Daoy (cell line): ENCODE measurements at places on chromosomes 5 and 9. TPM values are rescaled to one million over a fixed set of nuclear protein-coding genes. Genes with fewer than 3 reads are reported as not detected.

DNA sequence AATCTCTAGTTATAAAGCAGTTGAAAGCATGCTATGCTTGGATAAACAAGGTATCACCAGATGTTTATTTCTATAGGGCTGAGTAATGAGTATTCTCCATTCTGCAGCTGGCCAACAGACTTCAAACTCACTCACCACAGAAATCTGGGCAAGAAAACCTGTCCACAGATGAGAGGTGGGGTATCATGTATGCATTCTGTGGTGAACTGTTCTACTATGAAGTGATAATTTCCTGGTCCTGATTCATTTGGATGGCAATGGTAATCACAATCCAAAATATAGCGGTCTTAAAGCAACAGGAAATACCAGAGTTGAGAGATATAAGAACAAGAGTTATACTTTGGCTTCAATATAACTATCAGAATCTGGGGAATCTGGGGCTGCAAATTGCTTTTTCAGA lies 65.9 kb upstream of the EFNA5 start:
- peak; percentile 81 for DNase-seq

DNA sequence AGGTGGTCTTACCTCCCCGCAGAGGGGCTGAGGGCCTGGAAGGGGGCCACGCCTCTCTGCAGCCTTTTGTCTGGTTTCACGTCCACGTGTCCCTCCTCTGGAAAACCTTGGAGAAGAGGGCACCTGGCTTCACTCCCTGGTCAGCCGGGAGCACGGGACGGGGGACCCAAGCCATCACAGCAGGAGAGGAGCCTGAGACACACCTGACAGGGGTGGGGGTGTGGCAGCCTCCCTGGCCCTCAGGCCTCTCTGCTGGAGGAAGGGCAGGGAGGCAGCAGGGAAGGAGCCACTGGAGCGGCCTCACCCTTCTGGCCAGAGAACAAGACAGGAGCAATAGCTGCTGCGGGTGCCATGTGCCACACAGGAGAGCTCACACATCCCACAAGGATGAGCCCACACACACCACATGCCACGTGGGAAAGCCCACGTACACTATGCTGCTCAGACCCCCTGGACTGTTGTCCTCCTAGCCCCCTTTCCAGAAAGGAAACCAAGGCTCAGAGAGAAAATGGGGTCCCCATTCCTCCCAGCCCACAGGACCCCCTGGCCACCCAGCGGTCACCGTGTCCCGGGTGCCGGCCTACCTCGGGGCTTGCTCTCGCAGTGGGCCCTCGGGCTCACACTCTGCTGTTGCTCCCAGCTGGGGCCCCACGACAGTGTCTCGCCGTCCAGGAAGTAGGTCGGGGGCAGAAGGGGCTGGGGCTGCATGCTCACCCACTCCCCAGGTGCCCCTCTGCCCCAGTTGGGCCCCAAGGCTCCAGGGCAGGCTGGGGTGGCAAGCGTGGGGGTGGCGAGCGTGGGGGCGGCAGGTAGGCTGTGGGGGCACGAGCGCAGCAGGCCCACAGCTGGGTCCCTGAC lies 18.2 kb downstream of the CCDC187 start:
- no peak for DNase-seq

GRCh38 chr5:67170767-67171166 lies 25.8 kb downstream of the CD180 start:
- no peak for DNase-seq

DNA sequence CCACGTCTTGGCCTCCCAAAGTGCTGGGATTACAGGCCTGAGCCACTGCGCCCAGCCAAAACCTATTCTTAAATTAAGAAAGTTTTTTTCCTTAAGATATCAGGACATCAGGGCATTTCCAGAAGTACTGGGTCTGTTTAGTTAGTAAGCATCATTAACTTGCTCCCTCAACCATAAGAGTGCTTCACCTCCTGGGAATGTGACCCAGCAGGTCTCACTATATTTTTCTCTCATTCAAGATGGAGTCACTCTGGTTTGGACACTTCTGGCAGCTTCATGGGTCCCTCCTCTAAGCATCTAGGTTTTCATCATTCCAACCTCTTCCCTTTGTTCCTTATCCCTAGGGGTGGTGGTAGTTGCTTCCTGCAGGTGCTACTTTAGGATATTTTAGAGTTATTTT lies 10.3 kb upstream of the BRD3OS start:
- DNase-seq = no peak

- peak; percentile 5 for DNase-seq
Observed at GRCh38 chr5:98880151-98880550, 48.7 kb downstream of the CHD1 start.

- DNase-seq = peak; percentile 67
Observed at GRCh38 chr9:121399883-121400607, 30.0 kb upstream of the STOM start.

DOCK8 gene
- 1.0 and 1.3 TPM in 2 replicates for total RNA-seq
